ENCODE measurements at places on chromosomes 5 and 9.
A peak's percentile ranks its signal among the peaks of the same experiment; 100 is the strongest.

DNA sequence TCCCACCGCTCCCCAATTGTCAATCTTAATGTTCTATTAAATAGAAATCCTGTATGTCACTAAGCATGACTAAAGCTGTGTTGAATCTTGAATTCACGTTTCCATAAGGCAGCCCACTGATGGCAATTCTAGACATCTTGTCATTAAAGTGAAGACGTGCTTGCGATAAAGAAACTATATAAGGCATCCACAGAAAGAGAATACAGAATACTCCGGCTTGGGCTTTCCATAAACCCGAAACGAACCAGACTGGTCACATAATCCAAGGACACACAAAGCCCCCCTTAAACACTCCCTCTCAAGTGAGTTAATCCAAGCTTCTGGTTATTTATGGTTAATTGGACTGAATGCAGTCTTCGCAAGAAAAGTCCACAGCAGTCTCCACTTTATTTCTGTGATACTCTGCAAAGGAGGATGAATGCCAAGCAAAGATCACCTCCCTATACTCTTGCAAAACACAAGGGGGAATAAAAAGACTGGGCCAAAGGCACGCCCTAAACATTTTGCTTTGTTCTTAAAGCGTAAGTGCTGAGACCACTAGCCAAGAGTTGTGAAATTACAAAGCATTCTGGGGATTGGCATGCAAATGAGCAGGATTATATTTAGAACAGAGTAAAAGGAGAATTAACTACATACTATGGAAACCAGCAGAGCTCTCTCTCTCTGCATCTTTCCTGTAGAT lies 54.7 kb downstream of the DPYSL3 start:
- DNase-seq, result no peak

DNA sequence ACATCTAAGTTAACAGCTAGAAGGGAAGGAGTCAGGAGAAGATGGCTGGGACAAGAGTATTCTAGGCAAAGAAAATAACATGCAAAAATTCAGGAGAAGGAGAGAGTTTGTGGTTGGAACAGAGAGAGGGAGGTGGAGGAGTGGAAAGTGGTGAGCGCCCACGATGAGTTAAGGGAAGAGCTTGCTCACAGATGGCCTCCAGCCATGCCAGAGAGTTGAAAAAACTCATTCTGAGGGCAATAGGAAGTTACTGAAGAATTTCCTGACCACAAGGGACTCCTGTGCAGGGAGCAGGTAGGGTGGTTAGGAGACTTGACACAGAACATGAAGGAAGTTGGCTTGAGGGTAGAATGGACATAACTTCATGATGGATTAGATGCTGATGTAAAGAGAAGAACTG lies 159.7 kb downstream of the DOCK2 start:
- DNase-seq, result no peak

DNA sequence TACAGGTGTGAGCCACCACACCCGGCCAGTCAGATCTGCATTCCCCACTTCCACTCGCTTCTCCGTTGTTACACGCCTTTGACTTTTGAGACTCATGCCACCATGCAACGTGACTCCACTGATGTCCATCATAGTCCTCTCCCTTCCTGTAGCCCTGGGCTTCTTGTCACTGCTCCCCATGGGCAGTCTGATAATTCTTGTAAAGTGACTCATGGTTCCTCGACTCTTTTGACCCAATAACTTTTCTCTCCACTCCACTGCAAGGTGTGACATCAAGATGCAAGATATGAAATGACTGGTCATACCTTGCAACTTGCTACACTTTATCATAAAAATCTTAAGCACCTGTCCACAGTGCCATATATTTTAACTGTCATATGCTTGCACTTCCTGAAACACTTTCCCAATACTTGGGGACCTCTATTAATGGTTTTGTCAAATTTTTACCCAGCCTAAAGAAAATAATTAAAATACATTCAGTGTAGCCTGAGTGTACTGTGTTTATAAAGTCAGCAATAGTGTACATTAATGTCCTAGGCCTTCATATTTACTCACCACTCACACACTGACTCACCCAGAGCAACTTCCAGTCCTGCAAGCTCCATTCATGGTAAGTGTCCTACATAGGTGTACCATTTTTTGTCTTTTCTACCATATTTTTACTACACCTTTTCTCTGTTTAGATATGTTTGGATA lies 18.6 kb upstream of the ANKRD18A start:
- no peak for DNase-seq

DNA sequence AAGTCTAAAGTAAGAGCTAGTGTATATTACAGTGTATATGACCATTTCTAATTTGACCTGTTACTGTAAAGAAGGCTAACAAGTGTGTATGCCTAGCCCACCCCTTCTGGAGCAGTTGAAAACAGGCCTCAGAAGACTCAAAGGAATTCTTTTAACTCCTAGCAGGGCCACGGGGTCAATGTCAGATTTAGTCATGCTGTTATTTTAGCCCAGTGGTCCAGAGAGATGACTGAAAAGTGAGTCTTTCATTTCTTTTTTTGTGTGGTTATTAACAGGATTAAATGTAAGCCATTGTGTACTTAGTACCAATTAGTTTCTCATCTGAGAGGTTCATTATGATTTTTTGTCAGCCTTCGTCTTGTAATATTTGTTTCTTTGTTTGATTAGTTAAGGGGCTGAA lies 24.4 kb downstream of the ZCCHC7 start:
- no peak for DNase-seq

DNA sequence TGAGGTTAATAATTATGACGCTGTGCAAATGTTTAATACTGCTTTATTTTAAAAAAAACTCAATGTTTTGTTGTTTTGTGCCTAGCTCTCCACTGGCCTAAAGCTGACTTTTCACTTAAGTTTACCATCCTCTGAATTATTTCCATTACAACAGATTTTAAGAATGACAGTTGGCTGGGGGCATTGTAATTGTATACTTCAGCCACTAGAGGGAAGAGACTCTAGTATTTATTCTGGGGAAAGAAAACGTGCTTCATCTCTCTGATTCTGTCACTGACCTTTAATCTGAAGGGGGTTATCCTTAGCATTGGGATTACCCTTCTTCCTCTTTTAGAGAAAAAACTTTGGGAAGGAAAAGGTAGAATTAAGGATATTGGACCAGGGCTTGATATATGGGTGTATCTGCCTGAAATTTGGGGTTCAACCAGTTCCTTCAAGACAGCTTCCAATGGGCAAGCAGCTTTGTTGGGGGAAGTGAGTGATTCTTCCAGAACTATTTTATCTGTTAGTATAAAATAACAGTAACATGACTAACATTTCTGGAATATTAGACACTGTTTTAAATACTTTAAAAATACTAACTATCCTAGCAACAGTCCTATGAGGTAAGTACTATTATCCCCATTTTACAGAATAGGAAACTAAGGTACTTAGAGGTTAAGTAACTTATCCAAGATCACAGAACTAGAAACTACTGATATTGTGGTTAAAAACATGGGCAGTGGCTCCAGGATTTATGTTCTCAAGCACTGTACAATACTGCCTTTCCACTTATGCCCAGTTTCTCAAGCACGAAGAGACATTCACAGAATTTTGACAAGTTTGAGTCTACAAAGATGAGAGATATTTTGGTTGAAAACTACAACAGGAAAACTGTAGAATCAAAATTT lies 208.4 kb downstream of the CD180 start:
- no peak for DNase-seq

GRCh38 chr9:6605202-6605601 lies 40.3 kb downstream of the GLDC start:
- no peak for DNase-seq

GRCh38 chr9:12494411-12494810 lies 198.8 kb upstream of the TYRP1 start:
- DNase-seq, result peak; percentile 62

DNA sequence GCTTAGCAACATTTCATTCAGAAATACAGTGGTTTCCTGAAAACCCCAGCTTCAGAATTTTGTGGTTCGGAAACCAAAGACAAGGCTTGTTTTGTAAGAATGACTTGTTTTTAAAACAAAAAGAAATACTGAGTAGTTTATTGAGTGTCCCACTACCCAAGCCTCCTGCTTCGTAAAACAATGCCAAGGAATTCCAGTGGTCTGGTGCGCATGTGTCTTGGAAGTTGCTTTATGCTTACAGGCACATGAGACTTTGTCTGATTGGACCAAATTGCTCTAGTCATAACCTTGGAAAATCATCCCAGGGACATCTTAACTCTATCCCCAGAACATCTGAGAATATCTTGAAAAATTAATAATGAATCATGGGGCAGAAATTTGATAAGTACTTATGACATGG lies 77.1 kb upstream of the FST start:
- no peak for DNase-seq

DNA sequence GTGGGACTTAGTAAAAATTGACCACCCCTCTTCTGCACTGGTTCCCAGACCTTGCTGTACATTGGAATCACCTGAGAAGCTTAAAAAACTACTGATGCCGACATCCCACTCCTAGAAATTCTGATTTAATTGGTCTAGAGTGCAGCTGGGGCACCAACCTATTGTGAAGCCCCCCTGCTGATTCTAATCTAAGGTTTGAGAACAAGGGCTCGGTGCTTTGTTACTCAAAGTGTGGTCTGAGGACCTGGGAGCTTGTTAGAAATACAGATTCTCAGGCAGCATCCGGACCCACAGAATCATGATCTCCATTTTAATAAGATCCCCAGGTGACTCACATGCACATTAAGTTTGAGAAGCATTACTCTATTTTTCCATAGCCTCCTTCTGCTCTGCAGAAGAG lies 57.8 kb upstream of the LPAR1 start:
- no peak for DNase-seq

GRCh38 chr9:133108794-133109641 lies 12.0 kb downstream of the RALGDS start:
- DNase-seq, result no peak

GRCh38 chr9:23542438-23542837 lies 283.6 kb downstream of the ELAVL2 start:
- DNase-seq, result no peak

GRCh38 chr5:159337016-159337955 lies 7.0 kb upstream of the IL12B start:
- no peak for DNase-seq

DNA sequence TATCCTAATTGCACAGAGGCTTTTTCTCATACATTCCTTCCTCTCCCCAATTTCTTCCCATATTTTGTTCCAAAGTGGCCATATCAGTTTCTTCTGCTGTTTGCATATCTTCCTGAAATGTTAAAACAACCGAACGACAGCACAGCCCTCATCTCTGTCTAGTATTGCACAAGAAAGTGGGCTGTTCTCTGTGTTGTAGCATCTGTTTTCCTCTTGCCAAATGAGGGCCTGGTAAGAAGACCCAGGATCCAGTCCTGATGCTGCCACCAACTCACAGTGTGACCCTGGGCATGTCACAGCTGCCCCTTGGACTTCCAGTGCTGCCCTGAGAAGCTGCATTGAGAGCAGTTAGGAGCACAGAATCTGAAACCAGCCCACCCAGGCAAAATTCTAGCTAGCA lies 4.1 kb downstream of the SLC31A2 start:
- no peak for DNase-seq

GRCh38 chr9:133950192-133950591 lies 41.9 kb downstream of the VAV2 start:
- no peak for DNase-seq

- DNase-seq, result no peak
Measured at GRCh38 chr5:151028717-151029116, 8.3 kb downstream of the GPX3 start.

DNA sequence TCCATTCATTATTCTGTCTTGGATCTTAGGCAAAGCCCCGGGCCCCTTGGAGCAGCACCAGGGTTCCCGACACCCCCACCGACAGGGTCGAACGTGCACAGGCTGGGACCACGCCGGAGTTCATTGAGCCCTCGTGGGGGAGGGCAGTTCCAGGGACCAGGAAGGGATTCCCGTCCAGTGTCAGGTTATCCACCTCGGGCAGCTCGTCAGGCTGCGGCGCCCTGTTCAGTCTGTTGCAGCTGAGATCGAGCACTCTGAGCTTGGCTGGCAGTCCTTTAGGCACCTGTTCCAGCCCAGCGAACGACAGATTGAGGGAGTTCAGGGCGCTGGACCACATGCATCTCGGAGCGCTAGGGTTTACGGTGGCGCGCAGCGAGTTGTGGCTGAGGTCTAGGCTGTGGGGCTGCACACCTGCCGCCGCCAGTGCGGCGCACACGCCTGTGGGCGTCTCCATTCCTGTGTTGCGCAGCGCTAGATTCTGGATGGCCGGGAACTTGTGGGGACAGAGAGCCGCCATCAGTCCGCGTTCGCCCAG lies 1.1 kb downstream of the CD14 start:
- no peak for DNase-seq

DNA sequence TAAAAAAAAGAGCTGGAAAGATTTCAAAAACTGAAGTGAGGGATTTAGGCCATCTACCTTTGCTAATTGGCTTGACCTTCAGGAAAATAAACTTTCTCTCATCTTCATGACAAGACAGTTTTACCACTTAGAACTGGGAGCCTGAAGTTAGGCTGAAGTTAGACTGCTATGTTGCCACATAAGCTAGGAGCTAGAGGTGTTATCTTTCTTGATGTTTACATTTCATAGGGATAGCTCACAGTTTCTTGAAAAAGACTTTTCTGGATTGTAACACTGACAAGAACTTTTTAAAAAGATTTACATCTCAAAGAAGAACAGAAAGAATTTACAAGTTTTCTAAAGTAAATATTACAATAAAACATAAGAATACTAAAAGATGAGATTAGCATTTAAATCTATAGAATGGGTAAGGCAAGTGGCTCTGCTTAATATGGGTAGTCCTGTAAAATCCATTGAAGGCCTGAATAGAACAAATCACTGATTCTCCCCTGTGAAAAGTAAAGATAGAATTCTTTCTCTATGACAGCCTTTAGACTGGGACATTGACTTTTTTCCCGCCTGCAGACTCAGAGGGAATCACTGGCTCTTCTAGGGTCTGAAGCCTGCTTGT lies 1665.4 kb upstream of the CDH9 start:
- no peak for DNase-seq

- DNase-seq, result no peak
Measured at GRCh38 chr5:35899800-35900199, 38.6 kb downstream of the CAPSL start.

DNA sequence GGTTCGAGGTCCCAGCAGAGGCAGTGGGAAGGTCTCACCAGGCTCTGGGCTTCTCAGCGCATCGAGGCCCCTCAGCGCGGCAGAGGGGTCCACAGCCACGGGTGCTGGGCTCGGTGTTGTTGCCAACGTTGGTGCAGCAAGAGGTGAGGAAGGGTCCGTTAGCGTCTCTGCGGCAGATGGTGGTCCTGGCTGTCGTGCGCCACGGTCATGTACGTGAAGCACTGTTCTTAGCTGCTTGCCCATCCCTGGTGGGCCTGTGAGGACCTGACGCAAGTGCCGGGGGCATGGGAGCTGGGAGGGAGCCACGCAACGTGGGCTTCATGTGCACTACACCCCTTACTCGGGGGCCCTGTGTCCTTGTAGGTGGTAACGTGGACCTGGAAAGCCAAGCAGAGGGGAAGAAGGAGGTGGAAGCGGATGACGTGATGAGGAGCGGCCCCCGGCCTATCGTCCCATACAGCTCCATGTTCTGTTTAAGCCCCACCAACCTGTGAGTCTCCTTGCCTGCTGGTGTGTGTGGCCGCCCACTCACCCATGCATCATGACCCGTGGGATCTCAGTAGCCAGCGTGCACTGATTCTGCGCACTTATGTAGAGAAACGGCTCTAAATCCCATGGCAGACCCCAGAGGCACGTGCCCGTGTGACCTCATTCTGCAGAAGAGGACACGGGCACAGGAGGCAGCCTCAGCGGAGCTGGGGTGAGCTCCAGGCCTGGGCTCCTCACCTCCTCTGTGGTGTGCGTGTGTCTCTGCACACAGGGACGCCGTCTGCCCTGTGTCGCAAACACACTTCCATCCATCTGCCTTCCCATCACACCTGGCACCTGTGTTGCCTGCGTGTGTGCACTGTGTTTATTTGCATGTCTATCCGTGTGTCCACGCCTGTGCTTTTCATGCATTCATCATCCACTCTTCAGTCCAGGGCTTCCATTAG lies 166.1 kb downstream of the CACNA1B start:
- DNase-seq, result no peak
